Ovary (tissue), 10 donors: ENCODE measurements at places on chromosomes 2 and 18. TPM values are rescaled to one million over a fixed set of nuclear protein-coding genes. Genes with fewer than 3 reads are reported as not detected.

DNA sequence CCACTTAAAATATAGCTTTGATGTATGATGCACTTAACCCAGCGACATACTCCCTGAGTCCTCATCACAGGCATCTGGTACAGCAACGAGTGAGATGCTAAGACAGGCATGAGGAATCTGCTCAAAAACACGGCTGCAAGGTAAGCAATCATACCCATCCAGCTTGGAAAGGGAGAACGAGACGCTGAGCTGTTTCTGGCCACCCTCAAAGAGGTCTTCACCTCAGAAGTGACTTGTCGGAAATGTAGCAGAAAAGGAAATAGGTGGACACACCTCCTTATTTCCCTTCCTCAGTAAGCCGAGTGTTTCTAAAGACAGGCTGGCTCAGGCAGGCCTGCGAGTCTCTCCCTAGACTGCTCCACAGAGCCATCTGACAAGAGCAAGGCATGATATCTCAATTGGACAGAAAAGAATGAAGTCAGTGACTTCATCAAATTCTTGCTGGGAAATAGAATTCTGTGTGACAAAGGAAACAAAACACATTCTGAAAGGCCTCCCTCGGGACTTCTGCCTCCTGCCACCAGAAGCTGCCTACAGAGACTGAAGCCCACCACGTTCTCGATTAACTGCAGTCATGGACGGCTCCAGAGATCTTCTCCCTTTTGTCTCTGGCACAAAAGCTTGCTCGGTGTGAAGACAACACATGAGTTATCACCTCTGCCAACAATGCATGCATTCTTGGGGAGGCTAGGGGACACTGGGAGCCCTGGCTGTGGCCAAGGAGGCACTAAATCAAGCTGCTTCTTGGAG lies 84.3 kb downstream of the UXS1 start:
- H3K4me3 ChIP-seq = no peak overlapping the region
- H3K36me3 ChIP-seq = no peaks in the 10 kb centered on the region
- H3K27me3 ChIP-seq = no peaks in the 10 kb centered on the region
- no peak for DNase-seq
- H3K27ac ChIP-seq = no peak overlapping the region

DNA sequence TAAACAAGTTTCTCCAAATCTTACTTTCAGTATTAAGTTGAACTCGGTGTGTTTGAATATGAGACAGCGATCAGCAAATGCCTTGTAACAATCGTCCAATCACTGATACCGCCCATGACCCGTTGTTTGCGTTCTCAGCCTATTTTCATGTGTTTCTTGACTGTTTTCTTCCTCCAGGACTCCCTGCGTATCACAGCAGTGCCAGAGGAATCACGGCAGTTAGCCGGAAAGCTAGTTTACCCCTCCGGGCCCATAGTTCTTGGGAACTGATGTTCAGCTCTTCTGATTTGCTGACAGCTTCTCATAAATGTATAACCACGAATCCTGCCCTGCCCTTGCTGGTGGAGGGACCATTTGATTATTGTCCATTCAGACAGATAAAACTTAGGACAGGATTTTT lies 42.2 kb upstream of the TPO start:
- H3K27me3 ChIP-seq = no peaks in the 10 kb centered on the region
- H3K4me3 ChIP-seq = no peak overlapping the region
- H3K4me1 ChIP-seq = peaks cover 4% of the 10 kb centered on the region

DNA sequence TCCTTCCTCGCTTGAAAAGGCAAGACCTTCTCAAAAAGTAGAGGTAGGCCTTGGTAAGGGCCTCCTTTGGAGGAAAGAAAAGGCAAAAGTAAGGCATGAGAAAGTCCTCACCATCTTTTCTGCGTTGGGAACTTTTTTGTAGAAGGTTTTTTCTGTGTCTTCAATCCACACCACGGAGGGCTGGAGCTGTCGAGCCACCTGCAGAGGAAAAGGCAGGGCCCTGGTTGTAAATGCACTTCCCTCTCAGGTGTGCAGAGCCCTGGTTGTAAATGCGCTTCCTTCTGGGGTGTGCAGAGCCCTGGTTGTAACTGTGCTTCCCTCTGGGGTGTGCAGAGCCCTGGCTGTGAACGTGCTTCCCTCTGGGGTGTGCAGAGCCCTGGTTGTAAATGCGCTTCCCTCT lies 80.2 kb upstream of the ASB18 start:
- no peaks in the 10 kb centered on the region for H3K4me1 ChIP-seq
- no peak for DNase-seq
- no peak overlapping the region for H3K27ac ChIP-seq

DNA sequence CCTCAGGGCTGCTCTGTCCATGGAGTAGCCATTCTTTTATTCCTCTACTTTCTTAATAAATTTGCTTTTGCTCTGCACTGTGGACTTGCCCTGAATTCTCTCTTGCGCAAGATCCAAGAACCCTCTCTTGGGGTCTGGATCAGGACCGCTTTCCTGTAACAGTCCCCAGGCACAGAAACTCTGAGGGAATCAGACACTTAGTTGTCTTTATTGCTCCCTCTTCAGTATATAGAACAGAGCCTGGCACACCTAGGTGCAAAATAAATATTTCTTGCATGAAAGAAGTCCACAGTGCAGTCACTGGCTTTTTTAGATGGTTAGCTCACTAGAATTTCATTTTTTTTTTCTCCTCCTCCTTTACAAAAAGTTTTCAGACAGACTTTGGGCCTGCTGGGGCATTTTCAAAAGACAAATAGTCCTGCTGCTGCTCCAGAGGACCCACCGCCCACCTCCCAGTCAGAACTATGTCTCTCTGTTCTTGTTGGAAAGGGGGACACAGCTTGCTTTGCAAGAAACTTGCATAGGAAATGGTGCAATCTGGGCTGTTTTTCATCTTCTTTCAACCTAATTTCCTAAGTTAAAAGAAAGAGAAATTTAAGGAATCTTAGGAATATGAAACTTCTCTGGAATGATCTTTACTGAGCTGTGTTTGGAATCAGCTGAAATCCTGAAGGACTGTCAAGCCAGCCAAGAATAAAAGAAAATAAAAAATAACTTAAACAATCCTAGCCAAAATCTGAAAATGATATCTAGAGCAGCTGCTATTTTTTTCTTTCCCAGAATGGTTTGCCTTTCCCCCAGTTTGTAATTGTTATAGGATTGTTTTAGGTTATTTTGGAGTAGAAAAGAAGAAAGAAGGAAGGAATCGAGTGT lies 31.7 kb upstream of the MAP4K3 start:
- H3K4me3 ChIP-seq = no peak overlapping the region
- peaks cover 15% of the 10 kb centered on the region for H3K4me1 ChIP-seq
- H3K27me3 ChIP-seq = no peaks in the 10 kb centered on the region
- DNase-seq = no peak
- H3K36me3 ChIP-seq = no peaks in the 10 kb centered on the region
- H3K27ac ChIP-seq = peak overlapping the region; percentile 54

DNA sequence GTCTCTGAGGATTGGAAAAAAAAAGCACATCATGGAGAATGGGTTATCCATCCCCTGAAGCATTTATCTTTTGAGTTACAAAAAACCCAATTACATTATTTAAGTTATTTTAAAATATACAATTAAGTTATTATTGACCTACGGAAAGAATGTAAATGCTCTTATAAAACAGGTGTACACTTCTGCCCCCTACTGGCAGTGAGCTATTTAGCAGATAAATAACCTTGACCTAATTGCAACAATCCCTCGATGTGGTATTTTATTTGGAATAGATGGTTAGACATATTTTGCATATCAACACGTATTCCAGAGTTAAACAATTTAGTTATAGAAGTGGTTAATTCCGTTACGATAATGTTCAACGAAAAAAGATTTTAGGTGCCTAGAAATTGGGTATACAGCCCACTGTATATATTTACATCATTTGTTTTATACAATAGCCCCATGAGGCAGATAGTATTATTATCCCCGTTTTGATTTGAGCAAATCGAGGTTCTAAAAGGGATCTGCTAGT lies 9.1 kb upstream of the DAW1 start:
- DNase-seq = no peak
- no peaks in the 10 kb centered on the region for H3K27me3 ChIP-seq
- no peak overlapping the region for H3K4me3 ChIP-seq
- no peaks in the 10 kb centered on the region for H3K36me3 ChIP-seq

DNA sequence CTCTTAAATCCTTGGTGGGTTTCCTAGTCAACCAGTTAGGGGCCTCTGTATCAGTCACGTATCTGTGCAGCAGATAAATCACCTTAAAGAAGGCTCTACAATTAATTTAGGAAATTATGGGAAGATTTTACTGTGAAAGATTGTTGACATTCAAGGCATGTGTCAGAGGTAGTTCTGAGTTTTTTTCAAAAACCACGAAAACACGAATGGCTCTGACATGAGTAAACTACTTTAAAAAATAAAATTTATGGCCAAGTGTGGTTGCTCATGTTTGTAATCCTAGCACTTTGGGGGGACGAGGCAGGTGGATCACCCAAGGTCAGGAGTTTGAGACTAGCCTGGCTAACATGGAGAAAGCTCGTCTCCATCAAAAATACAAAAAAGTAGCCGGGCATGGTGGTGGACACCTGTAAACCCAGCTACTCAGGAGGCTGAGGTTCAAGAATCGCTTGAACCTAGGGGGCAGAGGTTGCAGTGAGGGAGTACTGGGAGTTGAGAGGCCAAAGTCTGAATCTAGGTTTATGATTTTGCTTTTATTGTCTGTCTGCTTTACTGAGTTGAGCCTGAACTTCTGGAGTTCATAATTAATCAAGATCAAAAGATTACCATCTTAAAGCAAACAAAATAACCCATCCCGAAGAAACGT lies 77.1 kb downstream of the SPRED2 start:
- H3K4me1 ChIP-seq = peaks cover 9% of the 10 kb centered on the region
- H3K4me3 ChIP-seq = no peak overlapping the region
- H3K27ac ChIP-seq = no peak overlapping the region
- no peak for DNase-seq
- no peaks in the 10 kb centered on the region for H3K36me3 ChIP-seq

- DNase-seq = no peak
- no peak overlapping the region for H3K4me3 ChIP-seq
- peaks cover 1% of the 10 kb centered on the region for H3K4me1 ChIP-seq
- H3K27me3 ChIP-seq = no peaks in the 10 kb centered on the region
- no peak overlapping the region for H3K27ac ChIP-seq
These were observed 158.6 kb upstream of the RBMS1 start for GRCh38 chr2:160652236-160652635.

RETREG2 gene
- 42.9 TPM for total RNA-seq

IL1R2 gene
- total RNA-seq = 0.51 TPM

DNA sequence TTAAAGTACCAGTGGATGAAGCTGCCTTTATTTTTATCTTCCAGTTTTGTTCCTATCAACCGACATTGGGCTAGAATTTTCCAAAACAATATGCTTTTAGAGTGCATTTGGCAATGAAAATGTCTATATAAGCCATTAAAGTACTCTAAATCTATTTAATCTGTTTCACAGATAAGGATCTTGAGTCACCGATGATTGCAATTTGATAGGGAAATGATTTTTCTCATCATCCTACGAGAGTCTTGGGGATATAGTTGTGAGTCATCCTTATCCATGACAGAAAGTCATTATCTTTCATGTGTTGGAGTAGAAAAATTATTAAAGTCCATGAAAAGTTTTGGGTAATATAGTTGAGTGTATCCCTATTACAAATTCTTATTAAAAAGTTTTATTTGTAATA lies 26.1 kb downstream of the SLC39A10 start:
- H3K27ac ChIP-seq = no peak overlapping the region
- no peak for DNase-seq
- no peaks in the 10 kb centered on the region for H3K27me3 ChIP-seq
- H3K36me3 ChIP-seq = no peaks in the 10 kb centered on the region
- H3K4me1 ChIP-seq = no peaks in the 10 kb centered on the region

DNA sequence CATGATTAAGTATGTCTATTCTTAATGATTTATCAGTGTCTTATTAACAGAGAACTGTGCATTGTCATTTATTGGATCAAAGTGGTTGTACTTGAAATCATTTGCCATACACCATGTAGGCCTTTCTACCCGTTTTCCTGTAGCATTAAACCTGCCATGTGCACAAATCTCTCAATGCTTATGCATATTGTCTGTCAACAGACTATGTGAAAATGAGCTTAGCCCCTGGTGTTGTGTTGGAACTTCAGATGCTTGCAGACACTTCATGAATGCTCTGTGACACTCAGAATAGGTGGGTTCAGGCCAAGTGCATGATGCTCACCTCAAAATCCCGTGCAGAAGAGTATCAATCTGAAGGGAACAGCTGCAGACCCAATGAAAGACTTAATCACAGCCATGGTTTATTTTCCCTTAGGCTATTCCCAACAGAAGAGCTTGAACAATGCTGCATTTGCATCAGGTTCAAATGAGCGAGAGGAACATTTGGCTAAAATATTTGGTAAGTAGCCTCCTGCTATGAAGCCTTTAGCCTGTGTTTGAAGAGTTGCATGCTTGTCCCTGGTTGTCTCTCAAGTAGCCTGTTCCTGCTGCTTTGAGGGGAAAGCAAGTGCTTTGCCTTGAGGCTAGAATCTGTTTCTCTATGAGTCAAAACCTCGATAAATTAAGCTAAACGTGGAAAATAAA lies 6.1 kb downstream of the C2orf92 start:
- no peak overlapping the region for H3K27ac ChIP-seq
- H3K27me3 ChIP-seq = no peaks in the 10 kb centered on the region
- DNase-seq = no peak
- no peak overlapping the region for H3K4me3 ChIP-seq
- no peaks in the 10 kb centered on the region for H3K36me3 ChIP-seq
- no peaks in the 10 kb centered on the region for H3K4me1 ChIP-seq

- no peak overlapping the region for H3K27ac ChIP-seq
- H3K4me1 ChIP-seq = no peaks in the 10 kb centered on the region
- H3K4me3 ChIP-seq = no peak overlapping the region
- H3K36me3 ChIP-seq = no peaks in the 10 kb centered on the region
- no peaks in the 10 kb centered on the region for H3K27me3 ChIP-seq
- no peak for DNase-seq
These were observed 22.1 kb upstream of the ANKRD44 start for GRCh38 chr2:197332641-197333040.

DNA sequence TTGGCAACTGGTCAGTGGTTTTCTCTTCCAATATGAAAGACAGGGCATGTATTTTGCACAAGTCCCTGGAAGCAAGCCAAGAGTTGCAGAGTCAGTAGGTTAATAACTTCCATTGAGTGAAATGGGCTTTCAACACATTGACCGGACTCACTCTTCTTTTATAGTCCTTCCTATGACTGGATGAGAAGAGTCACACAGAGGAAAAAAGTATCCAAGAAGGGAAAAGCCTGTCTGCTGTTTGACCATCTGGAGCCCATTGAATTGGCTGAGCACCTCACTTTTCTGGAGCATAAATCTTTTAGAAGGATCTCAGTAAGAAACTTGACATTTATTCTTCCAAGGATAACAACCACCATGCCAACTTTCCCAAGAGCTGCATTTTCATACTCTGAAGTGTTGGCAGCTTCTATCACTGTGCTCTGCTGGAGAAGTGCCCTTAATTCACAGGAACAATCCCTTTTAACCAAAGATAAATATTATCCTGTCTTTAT lies 45.4 kb downstream of the RASGRP3 start:
- H3K27ac ChIP-seq = no peak overlapping the region
- no peaks in the 10 kb centered on the region for H3K27me3 ChIP-seq
- DNase-seq = no peak
- H3K36me3 ChIP-seq = no peaks in the 10 kb centered on the region
- peaks cover 2% of the 10 kb centered on the region for H3K4me1 ChIP-seq
- H3K4me3 ChIP-seq = no peak overlapping the region

FANCL gene
- total RNA-seq = 33.4 TPM

C18orf63 gene
- not detected for total RNA-seq
